ENCODE measurements at places on chromosomes 4 and X.

DNA sequence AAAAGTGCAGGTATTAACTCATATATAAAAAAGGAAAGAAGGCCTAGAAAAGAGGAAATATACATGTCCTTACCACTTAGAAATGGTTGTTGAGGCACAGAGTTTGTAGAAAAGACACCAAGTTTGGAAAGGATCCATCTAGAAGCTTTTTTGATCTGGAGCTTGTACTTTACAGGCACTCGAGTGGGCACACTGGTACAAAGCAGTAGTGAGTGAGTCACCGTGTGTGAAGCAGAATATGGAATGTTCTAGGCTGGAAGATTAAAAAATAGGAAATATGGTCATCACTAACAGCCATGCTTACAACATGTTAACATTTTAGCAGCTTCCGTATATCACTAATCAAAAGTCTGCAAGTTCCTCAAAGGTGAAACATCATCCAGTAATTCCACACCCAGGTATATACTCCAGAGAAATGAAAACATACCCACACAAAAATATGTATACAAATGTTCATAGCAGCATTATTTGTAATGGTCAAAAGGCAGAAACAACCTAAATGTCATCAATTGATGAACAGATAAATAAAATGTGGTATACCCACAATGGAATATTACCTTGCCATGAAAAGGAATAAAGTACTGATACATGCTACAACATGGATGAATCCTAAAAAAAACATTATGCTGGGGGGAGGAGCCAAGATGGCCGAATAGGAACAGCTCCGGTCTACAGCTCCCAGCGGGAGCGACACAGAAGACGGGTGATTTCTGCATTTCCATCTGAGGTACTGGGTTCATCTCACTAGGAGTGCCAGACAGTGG is 69.5 kb downstream of the FRYL start:
- DNase-seq = no peak

DNA sequence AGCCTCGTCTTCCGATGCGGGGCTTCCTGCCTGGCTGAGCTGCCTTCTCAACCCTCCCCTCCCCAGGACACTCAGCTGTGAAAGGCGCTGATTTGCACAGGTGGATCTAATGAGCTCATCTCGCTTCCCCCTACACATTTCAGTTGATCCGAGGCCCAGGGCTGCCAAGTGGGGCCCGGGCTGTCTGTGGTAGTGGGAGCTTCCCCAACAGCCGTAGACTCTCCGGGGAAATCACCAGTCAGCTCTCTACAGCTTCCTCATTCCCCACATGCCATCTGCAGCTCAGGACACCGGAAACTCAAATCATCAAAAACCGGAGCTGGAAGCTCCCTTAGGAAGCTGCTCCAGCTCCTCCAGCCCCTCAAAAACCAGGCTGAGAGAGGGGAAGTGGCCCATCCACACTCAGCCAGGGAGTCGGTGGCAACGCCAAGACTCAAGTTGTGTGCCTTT is 56.2 kb downstream of the SMIM20 start:
- DNase-seq = no peak

GRCh38 chr4:7530932-7531639 is 96.4 kb upstream of the PSAPL1 start:
- no peak for DNase-seq

DNA sequence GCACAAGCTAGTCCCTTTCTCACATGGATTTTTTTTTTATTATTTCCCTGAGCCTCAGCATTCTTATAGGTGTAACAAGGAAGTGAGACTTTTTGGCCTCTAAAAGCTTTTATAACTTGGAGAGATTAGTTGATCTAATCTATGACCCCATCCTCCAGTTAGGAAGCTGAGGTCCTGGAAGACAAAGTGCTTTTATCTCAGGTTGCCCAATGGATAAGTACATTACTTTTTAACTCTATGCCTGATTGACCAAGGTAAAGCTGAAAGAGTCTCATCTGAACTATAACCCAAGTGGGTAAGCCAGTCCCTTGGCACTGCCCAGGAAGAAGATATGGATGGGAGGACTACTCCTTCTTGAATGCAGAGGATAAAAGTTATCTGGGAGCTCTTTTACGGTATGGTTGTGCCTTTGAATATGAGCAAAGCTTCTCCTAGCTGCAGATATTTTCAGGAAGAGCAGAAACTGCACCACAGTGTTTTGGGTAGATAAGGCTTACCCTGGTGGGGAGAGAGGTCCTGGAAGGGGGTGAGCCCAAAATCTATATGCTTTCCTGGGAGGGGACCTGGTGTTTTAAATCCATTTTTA is 40.2 kb downstream of the VSIG4 start:
- DNase-seq = no peak

DNA sequence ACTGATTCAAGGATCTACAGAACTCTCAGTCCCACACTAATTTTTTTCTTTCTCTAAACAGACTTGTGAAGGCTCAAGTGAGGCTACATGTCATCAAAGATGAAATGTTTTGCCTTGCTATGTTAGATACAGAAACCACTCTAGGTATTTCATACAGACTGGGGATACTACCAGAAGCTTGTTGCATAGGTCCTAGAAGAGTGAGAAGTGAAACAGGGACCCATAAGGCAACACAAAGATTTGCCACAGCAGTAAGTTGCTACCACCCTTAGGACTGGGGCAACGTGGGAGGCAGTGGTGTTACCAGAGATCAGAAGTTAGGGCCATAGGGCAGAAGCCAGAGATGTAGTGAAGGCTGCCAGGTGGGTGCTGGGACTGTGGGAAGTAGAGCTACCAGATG is 50.7 kb upstream of the MID1IP1 start:
- DNase-seq = no peak

DNA sequence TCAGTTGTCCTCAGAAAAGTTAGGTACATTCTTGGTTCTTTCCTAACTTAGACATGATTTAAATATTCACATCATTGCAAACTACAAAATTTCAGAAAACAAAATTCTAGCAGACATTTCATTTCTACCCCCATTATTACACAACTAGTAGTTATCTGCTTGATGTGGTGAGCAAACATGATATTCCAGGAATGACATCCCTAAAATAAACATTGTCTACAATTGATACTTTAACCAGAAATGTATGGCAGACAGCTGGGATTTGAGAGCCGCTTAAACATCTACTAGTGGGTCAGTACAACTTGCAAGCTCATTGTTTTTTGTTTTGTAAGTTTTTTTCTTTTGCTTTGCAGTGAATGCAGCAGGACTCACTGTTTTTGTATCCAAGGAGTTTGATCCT is 32.1 kb upstream of the AMBN start:
- no peak for DNase-seq

DNA sequence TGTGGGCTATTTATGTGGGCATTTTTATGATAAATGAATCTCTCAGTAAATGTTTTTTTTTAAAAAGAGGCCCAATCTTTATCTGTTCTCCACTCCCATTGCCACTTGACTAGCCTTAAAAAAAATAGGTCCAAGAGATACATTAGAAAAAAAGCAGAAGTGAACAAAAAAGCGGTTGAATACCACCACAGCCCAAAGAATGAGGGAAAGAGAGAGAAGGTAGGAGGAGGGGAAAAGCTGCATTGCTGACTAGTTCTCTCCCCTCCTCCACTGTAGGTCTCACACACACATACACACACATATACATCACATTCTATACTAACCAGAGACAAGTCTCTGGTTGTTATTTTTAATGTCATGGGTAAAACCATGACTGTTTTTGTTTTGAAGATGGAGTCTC is 95.8 kb upstream of the IL13RA1 start:
- no peak for DNase-seq

DNA sequence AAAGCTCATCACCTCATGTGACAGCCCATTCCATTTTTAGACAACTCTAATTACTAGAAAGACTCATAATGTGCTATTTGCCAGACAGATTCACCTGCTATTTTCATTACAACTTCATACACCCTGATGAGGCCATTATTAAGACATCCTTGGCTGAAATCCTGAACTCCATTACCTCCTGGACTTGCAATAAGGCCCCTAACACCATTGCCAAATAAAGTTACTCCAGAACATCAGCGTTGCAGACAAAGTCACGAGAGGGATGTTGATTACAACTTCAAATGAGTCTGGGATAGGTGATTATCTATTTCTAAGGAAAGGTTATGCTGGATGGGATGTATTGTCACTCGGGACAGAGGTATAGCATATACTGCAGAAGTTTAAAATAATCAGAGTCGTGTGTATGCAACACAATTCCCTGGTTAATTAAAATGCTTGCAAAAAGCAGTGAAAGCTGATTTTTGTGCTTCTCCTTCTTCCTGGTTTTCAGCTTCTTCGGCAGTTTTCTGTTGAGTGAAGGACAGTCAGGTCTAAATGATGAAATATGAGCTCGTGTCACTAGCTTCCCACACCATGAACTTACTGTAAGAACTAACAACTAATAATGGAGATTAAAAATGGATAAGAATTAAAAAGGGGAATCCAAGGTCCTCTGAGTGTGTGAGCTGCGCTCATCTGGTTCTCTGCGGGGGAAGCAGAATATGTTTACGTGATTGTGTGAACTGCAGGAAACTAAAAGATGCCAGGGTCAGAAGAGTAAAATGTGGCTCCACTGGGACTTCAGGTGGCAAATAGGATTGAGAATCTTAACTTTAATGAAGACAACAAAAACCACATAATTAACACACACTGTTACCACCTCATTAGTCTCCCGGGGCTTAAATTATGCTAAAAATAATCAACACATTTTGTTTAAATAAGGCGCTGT is 17.6 kb upstream of the SOD3 start:
- no peak for DNase-seq

DNA sequence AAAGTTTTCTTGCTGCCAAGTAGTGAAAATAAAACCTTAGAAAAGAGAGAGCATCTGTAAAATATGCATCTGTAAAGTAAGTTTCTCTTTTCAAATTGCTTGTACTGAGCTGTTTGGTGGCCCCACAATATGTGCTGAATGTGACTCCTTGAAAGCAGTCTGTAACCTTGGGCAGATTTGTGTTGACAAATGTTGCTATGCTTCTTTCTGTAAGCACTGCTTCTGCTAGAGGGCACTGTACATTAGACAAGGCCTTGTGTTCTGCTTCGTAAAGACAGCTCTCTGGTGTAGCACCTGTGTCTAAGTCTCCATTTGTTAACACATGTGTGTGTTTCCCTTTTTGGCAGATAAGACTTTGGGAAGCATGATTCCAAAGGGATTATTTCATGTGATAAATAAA is 56.6 kb upstream of the NRK start:
- DNase-seq = no peak

DNA sequence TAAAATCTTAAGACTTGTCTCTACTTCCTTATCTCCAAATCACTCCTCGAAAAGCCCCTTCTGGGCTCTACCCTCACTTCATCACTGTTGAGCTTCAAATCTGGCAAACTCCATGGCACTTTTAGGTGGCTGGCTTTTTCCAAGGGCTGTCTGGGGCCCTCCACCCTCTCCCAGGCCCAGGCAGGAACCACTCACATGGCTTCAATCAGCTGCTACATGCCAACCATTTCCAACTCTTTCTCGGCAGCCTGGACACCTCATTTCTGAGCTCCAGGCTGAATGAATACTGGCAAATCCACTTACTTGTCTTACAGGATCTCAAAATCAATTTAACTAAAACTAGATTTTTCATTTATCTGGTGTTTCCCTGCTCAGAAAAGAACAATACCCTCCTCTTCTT is 22.0 kb downstream of the USP46 start:
- no peak for DNase-seq

DNA sequence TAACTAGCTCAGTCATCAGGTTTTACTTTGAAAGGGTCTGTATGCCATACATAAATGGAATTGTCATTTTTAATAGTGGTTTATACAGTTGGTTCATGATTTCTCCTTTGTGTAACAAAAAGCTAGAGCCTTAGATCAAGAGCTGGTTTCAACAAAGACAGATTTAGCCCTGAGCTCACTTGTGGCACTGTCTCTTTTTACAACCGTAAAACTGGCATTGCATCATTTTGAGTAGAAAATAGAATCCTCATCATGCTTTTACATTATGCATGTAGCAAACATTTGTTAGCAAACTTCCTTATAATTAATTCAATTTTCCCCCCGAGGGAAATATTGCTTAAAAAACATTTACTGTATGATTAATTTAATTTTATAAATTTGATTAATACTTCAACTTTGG is 1871.5 kb downstream of the ARAP2 start:
- DNase-seq = no peak

GRCh38 chr4:159023741-159024140 is 79.1 kb upstream of the RAPGEF2 start:
- no peak for DNase-seq

All from right lung (tissue), 10 donors.